Activated T-helper 17 cell treated with anti-CD3 and anti-CD28 coated beads, Interleukin-2, amount 50 U/mL, for 72 hours (primary cell): ENCODE measurements at places on chromosomes 6 and 20. TPM values are rescaled to one million over a fixed set of nuclear protein-coding genes. Genes with fewer than 3 reads are reported as not detected.

Gene TMC2
- total RNA-seq, result not detected

Gene TUBB2A
- 2.8 TPM for total RNA-seq

Gene PDE7B
- total RNA-seq, result 0.04 TPM

Gene HLA-G
- total RNA-seq, result 2.5 TPM

Gene ABRACL
- total RNA-seq, result 186 TPM

Gene NCR2
- total RNA-seq, result not detected

Gene SLC35F1
- total RNA-seq, result 0.16 TPM

Gene GNL1
- total RNA-seq, result 117 TPM

Gene OXT
- not detected for total RNA-seq

Gene NKX2-2
- total RNA-seq, result not detected

Gene MATN4
- 0.66 TPM for total RNA-seq

Gene VSTM2L
- not detected for total RNA-seq

Gene TOX2
- total RNA-seq, result 3.5 TPM

Gene IRAK1BP1
- 1.7 TPM for total RNA-seq

Gene PLN
- total RNA-seq, result 0.52 TPM

Gene EYS
- total RNA-seq, result not detected

Gene BTN1A1
- total RNA-seq, result not detected

- ATAC-seq, result no peak
Measured at GRCh38 chr20:39468703-39469102, 506.6 kb downstream of the DHX35 start.

GRCh38 chr6:105510746-105511145, 107.9 kb upstream of the PREP start:
- ATAC-seq, result peak; percentile 26

GRCh38 chr6:32177183-32177787, 920 bp upstream of the RNF5 start:
- no peak for ATAC-seq

- ATAC-seq, result no peak
Measured at GRCh38 chr6:121260651-121261102, 73.6 kb downstream of the TBC1D32 start.

DNA sequence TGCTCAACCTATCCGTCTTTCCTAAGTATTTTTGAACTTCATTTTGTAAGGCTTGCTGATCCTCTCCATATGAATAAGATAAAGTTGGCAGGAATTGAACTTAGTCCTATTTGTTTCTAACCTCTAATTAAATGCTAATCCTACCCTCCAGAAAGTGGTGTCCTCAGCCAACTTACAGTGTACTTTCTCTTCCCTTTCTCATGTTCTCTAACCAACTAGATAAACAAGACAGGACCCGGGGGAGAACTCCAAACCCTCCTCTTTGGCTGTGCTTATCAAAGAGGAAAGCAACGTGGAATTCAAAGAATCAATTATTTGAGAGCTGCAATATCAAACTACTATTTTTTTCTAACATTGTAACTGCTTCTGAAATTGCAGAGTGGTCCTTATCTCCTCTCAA, 56.5 kb upstream of the NRSN1 start:
- ATAC-seq, result no peak

DNA sequence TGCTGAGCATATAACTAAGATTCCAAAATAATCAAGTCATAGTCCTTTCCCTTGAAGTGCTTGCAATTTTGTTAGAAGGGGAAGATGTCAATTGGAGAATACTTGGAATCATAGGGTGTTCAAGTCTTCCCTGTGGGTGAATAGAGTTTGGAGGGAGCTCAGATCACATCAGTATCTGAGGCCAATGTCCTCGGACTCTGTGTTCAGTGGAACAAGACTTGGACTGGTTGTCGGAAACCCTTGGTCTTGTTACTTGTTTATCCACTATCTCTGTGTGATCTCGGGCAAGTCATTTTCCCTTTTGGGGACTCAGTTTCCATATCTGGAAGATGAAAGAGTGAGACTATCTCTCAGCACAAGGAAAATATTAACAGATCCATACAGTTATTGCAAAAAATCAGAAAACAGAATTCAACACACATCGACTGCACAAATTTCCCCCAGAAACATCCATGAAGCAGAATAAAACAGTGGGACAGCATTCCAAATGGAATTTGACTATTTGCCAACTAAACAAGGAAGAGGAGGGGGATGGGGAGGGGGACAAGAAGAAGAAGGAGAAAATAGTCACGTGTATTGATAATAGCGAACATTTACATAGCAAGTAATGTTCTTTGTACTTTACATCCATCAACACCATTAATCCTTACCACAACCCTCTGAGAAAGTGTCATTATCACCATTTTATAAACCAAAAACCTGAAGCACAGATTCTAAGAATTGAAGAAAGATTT, 3.9 kb upstream of the EDEM2 start:
- no peak for ATAC-seq

DNA sequence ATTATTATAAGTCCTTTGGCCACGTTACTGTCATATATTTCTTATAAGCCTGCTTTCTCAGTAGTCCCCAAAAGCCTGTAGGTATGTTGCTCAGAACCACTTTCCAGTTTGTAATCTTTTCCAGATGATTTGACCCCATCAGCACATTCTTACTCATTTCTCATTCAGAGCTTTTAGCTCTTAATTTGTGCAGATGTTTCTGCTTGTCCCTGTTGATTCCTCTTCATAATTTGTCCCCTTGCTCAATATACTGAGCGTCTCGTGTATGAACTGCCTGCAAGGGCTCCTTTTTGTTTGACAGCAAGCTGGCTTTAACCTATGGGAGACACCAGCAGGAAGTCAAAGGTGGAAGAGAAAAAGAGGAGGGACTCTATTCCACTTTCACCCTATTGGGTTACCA, 733.8 kb upstream of the GJE1 start:
- no peak for ATAC-seq

GRCh38 chr6:121826156-121826810, 390.8 kb downstream of the GJA1 start:
- ATAC-seq, result peak; percentile 74

- no peak for ATAC-seq
Measured at GRCh38 chr20:45878076-45878761, 2.8 kb upstream of the ZSWIM1 start.

DNA sequence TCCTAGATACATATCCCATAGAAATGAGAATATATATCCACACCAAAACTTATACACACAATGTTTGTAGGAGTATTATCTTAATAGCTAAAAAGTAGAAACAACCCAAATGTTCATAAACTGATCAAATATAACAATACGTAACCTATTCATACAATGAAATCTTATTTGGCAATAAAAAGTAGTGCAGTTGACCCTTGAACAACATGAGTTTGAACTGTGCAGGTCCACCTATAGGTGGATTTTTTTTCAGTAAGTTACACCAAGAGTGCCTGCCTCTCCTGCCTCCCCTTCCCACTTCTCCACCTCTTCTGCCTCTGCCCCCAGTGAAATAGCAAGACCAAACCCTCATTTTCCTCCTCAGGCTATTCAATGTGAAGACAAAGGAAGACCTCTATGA, 95.2 kb downstream of the AHI1 start:
- no peak for ATAC-seq

DNA sequence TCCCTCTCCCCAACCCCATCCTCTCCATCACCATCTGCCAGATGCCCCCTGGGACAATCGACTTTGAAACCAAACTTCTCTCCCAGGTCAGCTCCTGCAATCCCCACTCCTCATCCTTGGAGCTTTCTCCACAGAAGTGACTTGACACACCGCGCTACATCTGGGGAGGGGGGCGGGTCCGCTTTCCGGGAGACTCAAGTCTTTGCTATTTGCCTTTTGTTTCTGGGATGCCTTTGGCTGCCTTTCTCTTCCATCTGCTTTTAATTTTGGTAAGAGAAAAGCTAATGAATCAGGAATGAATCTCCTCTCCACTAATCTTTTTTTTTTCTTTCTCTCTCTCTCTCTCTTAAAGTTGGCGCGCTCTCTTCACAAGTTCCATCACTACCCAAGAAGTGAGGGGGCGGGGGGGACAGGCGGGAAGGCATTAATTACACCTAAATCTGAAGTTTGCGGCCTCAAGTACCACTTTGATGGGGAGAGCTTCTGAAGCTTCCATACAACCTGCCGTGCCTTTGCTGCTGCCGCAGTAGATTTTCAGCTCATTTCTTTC, 664 bp upstream of the TPBG start:
- ATAC-seq, result no peak

DNA sequence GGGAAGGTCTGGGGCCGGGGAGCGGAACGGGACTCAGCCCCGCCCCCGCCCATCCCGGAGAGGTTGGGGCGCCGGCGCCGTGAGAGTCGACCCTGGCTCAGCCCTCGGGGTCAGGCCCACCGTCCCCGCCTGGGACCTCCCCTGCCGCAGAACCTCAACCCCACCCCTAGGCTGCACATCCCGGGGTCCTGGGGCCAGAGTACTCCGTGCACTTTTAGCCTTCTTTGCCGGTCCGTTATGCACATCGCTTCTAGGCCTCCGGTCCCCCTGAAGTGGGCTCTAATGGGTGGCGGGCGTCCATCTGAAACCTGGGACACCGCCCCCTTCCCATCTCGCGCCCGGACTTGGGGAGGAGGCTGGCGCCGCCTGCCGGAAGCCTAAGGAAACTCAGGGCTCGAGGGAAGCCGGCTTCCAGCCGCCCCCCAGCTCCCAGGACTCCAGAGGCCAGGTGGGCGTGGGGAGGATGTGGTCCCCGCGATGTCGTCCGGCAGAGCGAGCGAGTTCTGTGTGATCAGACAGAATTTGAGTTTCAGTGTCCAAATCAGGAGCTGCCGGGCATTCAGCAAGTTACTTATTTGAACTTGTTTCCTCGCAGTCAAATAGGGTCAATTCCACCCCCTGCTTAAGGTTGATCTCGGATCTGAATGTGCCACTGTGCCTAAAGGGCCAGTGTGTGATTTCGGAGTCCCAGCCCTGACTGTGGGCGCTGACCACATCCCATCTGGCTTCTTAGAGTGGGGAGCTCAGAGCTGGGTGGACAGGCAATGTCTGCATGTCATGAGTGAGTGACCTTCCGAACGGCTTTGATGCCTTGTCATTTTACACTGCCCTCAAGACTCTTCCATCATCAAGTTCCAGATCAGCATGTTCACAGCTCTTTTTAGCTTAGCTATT, 47.6 kb downstream of the CPXM1 start:
- ATAC-seq, result peak; percentile 22

DNA sequence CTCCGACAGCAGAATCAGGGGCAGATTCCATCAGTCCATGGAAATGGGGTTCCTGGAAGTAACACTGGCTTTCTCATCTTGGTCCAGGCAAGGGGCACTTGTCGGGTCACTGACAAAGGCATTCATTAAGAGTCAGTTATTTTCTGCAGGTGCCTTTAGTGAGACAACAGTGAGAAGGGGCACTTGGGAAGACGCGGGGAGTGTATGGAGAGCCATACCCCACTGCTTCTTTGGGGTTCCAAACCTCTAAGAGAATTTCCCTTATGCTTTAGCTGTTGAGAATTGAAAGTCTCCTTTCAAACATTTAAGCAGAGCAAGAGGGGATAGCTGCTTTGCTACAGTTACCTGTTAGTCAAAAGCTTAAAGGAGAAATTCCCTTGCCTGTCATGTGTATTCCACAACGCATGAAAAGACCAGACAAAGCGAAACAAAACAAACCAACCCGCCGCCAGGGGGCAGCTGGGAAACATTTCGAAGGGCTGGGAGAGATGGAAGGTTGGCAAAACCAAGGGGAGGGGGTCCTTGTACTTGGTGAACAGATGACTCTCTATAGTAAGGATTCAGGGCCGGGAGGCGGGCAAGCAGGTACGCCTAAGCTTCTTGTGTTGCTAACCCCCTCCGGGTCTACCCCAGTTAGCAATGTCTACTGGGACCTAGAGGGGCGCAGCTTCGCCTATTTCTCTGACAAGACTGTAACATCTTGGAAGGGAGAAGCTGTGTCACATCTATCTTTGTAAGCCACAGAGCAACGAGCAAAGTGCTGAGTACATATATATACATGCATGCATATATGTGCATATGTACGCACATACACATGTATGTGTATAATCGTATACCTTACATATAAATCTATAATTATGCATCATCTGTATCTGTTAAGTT, 474.9 kb upstream of the AGPAT4 start:
- ATAC-seq, result no peak

DNA sequence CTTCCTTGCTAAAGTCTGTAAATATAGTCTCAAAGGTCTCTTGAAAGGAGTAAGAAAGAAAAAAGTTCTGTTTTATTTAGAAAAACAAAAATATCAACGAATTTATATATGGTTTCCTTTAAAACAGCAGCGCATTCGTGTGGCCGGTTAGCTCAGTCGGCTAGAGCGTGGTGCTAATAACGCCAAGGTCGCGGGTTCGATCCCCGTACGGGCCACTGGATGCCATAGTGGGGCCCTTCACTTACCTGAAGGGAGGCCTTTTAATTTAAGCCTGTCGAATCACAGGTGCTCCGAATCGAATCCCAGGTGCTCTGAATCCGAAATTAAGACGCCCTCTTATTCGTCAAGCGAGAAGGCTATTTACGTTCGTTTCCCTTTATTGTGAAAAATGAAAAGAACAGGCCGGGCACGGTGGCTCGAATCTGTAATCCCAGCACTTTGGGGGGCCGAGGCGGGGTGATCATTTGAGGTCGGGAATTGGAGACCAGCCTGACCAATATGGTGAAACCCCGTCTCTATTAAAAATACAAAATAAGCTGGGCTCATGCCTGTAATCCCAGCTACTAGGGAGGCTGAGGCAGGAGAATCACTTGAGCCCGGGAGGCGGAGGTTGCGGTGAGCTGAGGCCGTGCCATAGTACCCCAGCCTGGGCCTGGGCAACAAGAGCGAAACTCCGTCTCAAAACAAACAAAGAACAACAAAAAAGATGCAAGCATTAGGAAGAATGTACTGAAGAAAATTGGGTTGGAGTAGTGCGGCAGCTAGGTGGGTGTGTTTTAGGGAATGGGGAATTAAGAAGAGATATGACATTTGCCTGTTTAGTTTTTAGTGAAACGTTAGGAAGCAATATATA, 195.8 kb upstream of the ZNF184 start:
- ATAC-seq, result peak; percentile 45

DNA sequence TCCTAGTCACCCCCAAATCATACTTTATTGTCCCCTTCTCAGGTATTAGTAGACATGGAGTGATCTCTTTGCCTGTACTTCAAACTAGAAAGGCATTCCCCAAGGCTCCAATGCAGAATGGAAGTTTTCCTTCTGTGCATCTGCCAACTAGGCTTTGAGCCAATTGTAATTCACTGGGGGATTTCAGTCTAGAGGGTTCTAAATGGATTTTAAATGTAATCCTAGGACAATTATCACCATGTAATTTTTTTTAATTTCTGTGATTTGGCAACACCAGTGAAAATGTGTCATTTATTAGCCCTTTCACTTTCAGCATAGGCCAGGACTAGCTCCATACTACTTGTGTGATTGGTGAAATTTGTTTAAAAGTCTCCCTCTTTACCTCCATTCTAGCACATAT, 557.6 kb upstream of the MARCKS start:
- ATAC-seq, result no peak

GRCh38 chr6:12436683-12437082, 146.5 kb downstream of the EDN1 start:
- ATAC-seq, result no peak

GRCh38 chr20:32672394-32672981, 1.3 kb downstream of the C20orf203 start:
- ATAC-seq, result no peak
